Testis (tissue), 5 donors: ENCODE measurements at places on chromosomes 12 and 14. TPM values are rescaled to one million over a fixed set of nuclear protein-coding genes. Genes with fewer than 3 reads are reported as not detected.

Gene HPD
- total RNA-seq: 5.9 TPM

Gene P2RX7
- 5.6 TPM for total RNA-seq

- H3K4me1 ChIP-seq: peaks cover 7% of the 10 kb centered on the region
- no peaks in the 10 kb centered on the region for H3K36me3 ChIP-seq
- H3K27me3 ChIP-seq: no peaks in the 10 kb centered on the region
- DNase-seq: no peak
- H3K27ac ChIP-seq: no peak overlapping the region
- H3K4me3 ChIP-seq: no peak overlapping the region
These were observed 2.9 kb upstream of the LGR5 start for GRCh38 chr12:71436696-71437095.

DNA sequence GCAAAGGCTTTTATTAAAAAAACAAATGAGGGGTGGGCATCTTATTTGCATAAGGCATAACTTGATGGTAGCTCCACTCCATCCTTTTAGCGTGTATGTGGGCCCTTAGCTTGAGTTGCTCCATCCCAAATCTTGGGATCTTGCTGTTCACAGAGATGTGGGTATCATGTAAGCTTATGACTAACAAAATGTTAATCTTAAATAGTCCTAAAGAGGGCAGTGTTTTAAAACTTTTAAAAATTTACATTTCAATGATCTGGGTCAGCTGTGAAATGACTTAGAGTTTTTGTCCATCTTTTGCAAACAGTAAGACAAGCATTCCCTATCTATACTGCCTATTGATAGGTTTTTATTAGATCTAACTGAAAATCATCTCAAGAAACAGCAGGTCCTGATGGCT lies 86.0 kb downstream of the SLCO1A2 start:
- no peaks in the 10 kb centered on the region for H3K36me3 ChIP-seq
- H3K4me1 ChIP-seq: no peaks in the 10 kb centered on the region
- DNase-seq: no peak
- H3K27me3 ChIP-seq: no peaks in the 10 kb centered on the region
- no peak overlapping the region for H3K27ac ChIP-seq
